ENCODE measurements at places on chromosomes 12 and 14.

DNA sequence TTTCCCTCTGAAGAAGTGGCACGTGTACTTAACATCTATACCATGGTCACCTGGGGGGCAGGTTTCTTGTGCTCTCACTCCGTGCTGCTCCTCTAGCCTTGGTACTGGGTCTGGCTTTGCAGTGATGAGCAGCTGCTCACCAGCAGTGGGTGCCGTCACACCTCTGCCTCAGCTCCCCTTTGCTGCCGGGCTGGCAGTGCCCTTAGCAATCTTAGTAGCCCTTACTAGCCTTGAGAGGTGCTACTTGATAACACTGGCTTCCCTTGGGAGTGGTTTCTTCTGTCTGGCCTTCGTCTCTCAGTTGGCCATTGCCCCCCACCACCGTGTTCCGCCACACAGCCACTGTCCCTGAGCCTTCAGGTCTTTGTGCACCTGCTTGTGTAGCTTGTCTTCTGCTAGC, 22.6 kb downstream of the KLC1 start:
- no peak for DNase-seq

- DNase-seq = no peak
Observed at GRCh38 chr14:75041613-75042012, 9.7 kb downstream of the MLH3 start.

DNA sequence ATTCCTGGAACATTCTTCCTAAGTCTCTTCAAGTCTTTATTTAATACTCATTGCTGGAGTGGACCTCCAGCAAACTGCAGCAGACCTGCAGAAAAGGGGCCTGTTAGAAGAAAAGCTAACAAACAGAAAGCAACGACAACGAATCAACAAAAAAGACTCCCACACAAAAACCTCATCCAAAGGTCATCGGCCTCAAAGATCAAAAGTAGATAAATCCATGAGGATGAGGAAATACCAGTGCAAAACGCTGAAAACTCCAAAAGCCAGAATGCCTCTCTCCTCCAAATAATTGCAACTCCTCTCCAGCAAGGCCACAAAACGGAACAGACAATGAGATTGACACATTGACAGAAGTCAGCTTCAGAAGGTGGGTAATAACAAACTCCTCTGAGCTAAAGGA, 472.2 kb downstream of the C12orf50 start:
- no peak for DNase-seq

GRCh38 chr12:76242813-76243550, 105.2 kb downstream of the BBS10 start:
- no peak for DNase-seq

GRCh38 chr12:123956249-123956648, 16.4 kb downstream of the CCDC92 start:
- DNase-seq = no peak

GRCh38 chr12:84950971-84951546, 38.5 kb upstream of the SLC6A15 start:
- DNase-seq = no peak

GRCh38 chr12:74614426-74614825, 76.8 kb downstream of the ATXN7L3B start:
- no peak for DNase-seq

GRCh38 chr12:100554608-100555077, 18.8 kb upstream of the GAS2L3 start:
- peak; percentile 89 for DNase-seq

GRCh38 chr14:68665792-68666204, 127.1 kb downstream of the ZFP36L1 start:
- DNase-seq = no peak

DNA sequence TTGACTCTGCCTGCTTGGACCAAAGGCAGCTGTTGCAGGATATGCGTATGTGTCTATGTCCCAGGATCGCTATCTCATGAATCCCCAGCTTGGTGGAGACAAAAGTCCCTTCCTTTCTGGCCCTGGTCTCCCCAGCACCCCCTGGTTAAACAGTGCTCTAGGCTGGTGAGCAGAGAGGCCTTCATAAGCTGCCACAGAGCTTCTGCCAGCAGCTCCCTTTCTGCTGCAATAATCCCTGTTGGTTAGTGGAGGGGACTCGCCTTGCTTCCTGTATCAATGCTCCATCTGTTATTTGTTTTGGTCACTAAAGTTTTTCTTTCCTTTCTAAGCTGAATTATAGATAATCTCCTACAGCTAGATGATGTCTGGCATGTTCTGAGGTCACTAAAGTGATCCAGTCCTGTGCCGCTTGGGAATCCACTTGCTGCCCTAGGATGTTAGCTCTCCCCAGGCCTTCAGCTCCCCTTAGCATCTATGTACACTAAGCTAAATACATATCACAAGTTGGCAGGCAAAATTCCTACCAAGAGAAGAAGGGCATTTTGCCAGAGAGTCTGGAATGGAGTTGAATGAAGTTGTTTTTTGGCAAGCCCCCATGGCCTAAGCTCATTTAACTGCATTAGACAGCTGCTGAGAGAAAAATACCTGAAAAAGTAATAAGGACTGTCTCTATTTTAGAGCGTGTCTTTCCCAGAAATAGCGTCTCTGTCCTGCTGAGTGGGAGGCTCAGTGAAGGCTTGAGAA, 47.8 kb downstream of the RDH12 start:
- DNase-seq = no peak

DNA sequence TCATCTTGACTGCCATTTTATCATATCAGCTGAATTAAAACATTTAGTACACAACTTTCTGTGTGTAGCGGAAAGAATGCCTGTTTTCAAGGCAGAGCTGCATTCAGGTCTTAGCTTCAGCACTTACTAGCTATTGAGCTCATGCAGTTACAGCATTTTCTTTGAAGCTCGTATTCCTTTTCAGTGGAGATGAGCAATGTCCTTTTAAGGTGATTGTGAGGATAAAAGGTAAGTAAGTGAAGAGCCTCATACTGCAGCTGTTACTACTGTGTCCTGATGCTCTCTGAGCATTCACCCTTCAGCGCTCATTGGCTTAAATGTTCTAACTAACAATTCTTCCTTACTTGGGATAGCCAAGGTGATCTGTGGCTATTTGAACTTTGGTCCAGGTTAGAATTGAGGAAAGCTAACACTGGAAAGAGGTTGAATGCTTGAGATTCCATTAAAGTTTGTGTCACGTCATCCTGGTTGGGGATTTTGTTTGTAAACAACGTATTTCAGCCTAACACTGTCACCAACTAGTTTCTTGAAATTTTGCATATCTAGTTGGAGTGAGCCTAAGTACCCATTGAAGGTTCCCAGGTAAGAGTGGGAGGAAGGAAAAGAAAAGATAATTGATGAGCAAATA, 71.4 kb downstream of the PAPOLA start:
- no peak for DNase-seq

DNA sequence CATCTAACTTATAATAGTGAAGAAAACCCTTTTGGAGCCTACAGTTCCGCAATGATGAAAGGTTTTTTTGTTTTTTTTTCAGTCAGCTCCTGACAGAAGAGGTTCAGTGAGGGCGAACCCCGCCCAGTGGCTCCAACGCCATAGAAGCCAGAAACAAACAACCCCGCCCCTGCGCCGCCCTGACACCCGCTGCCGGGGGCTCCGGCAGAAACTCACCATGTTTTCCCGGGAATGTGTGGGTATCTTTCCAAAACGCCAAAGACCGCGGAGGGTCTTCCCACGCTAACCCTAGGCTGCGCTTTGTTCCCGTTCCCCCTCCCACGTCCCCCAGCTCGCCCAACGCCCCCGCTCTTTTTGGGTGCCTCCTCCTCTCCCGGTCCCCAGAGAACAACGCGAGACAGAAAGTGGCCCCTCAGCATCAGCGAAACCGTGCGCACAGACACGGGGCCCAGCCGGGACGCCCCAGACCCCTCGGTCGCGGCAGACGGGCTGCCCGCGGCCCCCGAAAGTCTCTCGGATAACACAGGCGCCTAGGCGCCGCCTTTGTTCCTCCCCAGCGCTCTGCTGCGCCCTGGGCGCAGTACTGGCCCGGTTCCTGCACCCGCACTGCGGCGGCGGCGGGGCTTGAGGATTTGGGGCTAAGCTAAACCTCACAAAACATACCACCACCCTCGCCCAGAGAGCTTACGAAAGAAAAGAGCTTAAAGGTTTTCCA, 522 bp downstream of the TUBA1A start:
- peak; percentile 79 for DNase-seq

- peak; percentile 31 for DNase-seq
Observed at GRCh38 chr12:27780612-27781408, 774 bp upstream of the MANSC4 start.

GRCh38 chr14:49999146-49999761, 106.4 kb downstream of the ARF6 start:
- DNase-seq = no peak

- no peak for DNase-seq
Observed at GRCh38 chr12:6614513-6615172, 7.5 kb upstream of the CHD4 start.

GRCh38 chr12:16352481-16352880, 5.0 kb downstream of the MGST1 start:
- DNase-seq = no peak

GRCh38 chr12:93883436-93884154, 206.4 kb downstream of the CRADD start:
- DNase-seq = no peak

DNA sequence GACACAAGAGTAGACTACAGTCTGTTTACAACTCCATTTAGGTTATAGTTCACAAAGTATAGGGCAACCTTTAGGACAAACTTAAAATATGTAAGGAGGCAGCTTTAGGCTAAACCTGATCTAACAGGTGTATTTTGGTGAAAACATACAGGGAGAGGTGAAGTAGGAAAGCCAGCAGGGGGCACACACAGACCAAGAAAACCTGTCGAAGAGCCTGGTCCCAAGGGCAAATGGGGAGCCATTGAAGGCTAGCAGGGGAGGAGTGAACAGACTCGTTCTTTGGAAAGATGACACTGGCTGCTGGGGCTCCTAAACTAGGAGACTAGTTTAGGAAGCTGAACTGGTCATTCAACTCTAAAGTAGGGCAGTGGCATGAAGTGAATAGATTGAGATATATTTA, 138.8 kb upstream of the WSCD2 start:
- peak; percentile 33 for DNase-seq

DNA sequence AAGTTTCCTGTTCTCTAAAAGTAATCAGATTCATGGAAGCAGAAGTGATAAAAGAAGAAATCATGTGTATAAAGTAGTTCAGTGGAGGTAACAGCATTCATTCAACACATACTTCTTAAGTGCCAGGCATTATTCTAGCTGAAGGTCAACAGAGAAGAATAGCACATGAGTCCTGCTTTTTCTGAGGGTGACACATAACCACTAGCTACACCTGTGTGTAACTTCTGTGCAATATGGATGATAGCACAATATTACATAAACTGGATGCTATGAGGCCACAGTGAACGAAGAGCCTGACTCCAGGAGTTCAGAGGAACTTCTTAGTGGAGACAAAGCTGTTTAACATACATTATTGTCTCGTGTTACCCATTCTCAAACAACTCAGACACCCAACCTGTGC, 114.3 kb upstream of the PCED1B start:
- DNase-seq = no peak

DNA sequence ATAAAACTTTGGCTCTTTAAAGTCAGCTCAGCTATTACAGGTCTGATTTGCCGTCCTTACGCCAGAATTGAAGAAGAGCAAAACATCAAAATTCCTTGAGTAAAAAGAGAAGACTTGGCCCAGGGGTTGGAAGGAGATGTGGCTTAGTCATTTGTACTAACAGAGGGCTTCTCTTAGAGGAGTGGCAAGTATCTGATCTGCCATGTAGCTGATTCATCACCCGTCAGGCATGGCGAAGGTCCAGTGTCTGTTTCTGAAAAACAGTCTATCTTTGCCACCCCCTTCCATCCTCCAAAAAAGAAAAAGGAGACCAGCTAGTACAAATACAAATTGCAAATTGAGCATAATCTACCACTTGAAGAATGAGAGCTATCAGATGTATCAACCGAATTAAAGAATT, 91.9 kb downstream of the RAD52 start:
- DNase-seq = no peak

DNA sequence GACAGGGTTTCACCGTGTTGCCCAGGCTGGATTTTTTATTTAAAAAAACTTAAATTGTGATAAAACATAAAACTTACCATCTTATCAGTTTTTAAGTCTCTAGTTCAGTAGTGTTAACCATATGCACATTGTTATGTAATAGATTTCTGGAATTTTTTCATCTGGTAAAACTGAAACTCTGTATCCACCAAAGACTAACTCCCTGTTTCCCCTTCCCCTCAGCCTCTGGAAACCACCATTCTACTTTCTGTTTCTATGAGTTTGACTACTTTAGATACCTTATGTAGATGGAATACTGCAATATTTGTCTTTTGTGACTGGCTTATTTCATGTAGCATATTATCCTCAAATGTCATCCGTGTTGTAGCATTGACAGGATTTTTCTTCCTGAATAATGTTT, 12.8 kb upstream of the PLEKHG3 start:
- no peak for DNase-seq

- no peak for DNase-seq
Observed at GRCh38 chr14:32622742-32623141, 293.6 kb downstream of the AKAP6 start.

DNA sequence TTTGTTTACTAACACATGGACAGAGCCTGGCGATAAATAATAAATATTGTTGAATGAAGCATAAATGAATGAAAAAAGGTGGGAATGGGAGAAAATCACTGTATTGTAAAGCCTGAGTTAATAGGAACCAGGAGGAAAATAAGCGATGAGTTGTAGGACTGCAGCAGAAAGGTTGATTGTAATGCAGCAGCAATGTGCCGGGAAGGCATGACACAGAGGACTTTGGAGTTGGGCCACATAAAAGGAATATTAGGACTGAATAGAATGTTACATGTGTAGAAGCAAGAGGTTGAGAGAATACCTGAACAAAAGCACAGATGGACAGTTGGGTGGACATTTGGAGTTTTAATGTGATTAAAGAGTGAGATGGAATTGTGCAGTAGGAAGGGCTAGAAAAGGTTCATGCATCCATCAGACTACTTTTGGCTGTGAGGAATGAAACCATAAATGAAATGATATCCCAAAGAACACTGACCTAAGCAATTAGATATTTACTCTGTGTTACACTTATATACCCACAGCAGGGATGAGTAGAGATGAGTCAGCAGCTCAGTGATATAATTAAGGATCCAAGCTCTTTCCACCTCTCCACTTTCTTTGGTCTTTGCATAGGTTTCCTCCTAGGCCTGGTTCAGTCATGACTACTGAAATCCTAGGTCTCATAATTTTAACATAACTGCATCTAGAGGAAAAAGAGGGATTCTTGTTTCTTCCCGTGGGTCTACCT, 55.4 kb downstream of the CCER1 start:
- DNase-seq = no peak

DNA sequence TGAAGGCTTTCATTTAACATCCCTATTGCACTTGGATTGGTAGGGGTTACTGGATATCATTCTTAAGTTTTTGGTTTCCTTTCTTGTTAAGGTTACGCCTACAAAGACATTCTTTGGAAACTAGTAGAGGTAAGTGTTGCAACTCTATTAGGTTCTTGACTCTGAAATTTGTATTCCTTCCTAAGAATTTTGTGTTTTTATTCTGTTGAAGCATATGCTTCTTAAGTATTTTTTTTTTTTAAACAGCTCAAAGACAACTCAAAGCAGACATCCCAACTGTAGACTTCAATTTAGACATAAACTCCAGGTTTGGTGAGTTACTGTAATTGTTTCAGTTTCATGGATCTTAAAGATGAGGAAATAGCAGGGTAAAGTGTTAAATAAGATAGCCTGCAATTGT, 1.1 kb upstream of the RBMS2 start:
- no peak for DNase-seq

- DNase-seq = no peak
Observed at GRCh38 chr12:122003651-122004611, 17.8 kb upstream of the BCL7A start.

- peak; percentile 21 for DNase-seq
Observed at GRCh38 chr14:60064491-60065072, 27.1 kb upstream of the PCNX4 start.

Measured in left kidney (tissue), 8 donors.